Muscle of leg (tissue), 16 donors: ENCODE measurements at places on chromosomes 11 and 22. TPM values are rescaled to one million over a fixed set of nuclear protein-coding genes. Genes with fewer than 3 reads are reported as not detected.

The RAB38 gene
- 1.4 TPM for polyA plus RNA-seq

The LARGE2 gene
- polyA plus RNA-seq = 0.67 TPM

The FAM180B gene
- 2.8 TPM for polyA plus RNA-seq

The PCSK7 gene
- 23.9 TPM for polyA plus RNA-seq

The WT1 gene
- not detected for polyA plus RNA-seq

The MYEOV gene
- polyA plus RNA-seq = not detected

The SLC25A18 gene
- 0.84 TPM for polyA plus RNA-seq

The HEPACAM gene
- polyA plus RNA-seq = 0.49 TPM

The SLC5A12 gene
- polyA plus RNA-seq = 0.13 TPM

The BACE1 gene
- polyA plus RNA-seq = 36.8 TPM

The WNT11 gene
- 12.9 TPM for polyA plus RNA-seq

The TYMP gene
- polyA plus RNA-seq = 5.2 TPM

The PRDM11 gene
- 22.8 TPM for polyA plus RNA-seq

DNA sequence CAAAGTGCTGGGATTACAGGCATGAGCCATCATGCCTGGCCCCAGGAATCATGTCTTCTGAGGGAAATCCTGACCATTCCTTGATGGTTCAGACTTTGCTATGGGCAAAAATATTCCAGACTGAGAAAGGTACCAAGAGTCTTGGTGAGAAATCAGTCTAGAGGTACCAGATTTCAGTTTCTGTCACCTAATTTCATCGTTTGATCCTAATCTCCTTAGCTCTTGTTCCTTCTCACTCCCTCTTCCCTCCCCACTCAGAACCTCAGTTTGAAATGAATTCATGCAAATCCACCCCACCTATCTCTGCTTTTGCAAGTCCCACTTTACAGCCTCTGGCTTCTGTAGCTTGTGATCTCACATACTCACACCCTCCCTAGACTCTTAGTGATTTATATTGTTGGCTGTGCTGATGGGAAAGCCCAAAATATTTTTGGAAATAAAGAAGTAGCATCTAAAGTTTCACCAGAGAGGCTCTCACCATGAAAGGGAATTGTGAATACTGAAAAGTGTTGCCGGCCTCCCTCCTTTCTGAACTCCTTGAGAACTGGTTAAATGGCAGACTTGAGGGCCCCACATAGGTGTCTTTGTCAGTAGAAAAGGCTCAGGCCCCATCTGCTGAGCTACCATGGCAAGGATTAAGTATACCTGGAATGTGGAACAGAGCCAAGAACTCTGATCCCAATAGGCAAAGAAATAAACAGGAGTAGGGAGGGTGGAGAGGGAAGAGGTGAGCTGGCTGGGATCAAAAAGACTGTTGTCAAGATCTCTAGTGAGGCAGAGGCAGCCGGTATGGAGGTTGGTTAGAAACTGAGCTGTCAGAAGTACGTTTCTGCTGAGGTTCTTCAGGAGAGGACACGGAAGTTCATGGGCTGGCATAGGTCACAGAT lies 190.5 kb upstream of the MTMR2 start:
- peak; percentile 75 for DNase-seq

DNA sequence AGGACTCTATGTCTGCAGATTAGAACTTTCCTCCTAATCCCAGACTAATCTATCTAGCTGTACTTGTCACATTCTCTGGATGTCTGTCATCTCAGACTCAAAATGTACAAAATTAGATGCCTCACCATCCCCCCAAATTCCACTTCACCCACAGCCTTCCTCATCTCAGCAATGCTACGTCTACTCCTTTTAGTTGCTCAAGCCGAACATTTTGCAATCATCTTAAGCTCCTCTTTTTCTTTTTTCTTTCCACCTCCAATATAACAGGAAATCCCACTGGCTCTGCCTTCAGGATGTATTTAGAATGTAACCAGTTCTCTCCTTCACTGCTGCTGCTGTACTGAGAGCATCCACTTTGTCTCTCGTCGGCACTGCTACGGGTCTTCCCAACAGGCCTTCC lies 1091.8 kb downstream of the TBC1D22A start:
- no peak for DNase-seq

- DNase-seq = no peak
These were observed 2237.8 kb downstream of the LRRC4C start for GRCh38 chr11:39221550-39222138.

DNA sequence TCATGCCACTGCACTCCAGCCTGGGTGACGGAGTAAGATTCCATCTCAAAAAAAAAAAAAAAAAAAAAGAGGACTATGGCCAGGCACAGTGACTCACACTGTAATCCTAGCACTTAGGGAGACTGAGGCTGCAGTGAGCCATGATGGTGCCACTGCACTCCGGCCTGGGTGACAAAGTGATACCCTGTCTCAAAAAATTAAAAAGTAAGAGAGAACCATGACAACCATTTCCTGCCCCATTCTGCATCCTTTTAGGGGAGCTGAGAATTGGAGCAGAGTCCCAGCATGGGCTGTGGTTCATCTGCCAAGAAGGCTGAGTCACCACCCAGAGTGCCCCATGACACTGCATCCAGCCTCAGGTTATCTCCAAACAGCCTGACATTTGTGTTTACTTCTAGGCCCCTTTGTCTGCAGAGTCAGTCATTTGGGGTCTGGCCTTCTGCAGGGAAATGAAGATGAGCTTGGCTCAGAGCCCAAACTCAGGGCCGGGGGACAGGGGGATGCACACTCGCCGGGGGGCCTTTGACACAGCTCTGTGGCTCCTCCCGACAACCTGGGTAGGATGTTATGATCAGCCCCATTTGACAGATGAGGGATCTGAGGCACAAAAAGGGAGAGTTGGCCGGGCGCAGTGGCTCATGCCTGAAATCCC lies 4.7 kb downstream of the CSDC2 start:
- DNase-seq = no peak

GRCh38 chr11:83408946-83409345 lies 122.8 kb upstream of the CCDC90B start:
- no peak for DNase-seq

DNA sequence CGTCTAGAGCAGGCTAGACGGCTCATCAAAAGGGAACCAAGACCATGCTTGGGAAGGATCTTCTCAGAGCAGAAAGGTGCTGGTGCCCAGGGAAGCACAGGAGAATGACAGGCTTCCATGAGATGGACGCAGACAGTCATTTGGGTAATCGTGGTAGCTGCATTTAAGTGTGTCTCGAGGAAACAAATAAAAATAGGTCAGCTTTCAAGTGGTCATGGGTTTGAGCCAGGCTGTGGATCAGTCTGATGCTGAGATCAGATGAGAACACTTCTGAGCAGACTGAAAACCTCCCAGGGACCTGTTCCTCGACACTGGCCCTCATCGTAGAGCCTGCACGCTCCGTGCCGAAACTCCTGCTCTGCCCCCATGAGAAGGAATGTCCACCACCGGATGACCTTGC lies 4.7 kb downstream of the CARS1 start:
- DNase-seq = no peak

- peak; percentile 57 for DNase-seq
These were observed 243.1 kb upstream of the BLID start for GRCh38 chr11:122359081-122359571.

GRCh38 chr11:62688491-62688890 lies 839 bp downstream of the LRRN4CL start:
- no peak for DNase-seq

GRCh38 chr11:134585666-134586610 lies 173.9 kb upstream of the B3GAT1 start:
- no peak for DNase-seq

GRCh38 chr11:72373163-72373562 lies 61.2 kb downstream of the CLPB start:
- DNase-seq = no peak

GRCh38 chr11:18299721-18300120 lies 22.2 kb downstream of the HPS5 start:
- DNase-seq = no peak

- no peak for DNase-seq
These were observed 239.0 kb upstream of the PDGFD start for GRCh38 chr11:104402812-104403521.

GRCh38 chr22:38943201-38943600 lies 14.2 kb upstream of the APOBEC3A start:
- DNase-seq = no peak

DNA sequence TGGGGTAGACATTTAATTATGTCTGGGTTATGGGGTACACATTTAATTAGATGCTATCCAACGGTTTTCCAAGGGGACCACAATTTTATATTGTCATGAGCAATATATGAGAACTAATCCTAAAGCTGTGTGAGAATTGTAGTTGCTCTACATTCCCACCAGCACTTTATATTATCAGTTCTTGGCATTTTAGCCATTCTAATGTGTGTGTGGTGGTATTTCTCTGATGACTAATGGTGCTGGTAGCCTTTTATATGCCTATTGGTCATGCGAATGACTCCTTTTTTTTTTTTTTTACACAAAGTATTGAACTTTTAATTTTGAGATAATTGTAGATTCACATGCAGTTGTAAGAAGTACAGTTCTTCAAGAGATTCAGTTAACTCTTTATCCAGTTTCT lies 26.2 kb downstream of the TMEM135 start:
- no peak for DNase-seq

- no peak for DNase-seq
These were observed 5.4 kb downstream of the LRRC32 start for GRCh38 chr11:76665172-76665571.

DNA sequence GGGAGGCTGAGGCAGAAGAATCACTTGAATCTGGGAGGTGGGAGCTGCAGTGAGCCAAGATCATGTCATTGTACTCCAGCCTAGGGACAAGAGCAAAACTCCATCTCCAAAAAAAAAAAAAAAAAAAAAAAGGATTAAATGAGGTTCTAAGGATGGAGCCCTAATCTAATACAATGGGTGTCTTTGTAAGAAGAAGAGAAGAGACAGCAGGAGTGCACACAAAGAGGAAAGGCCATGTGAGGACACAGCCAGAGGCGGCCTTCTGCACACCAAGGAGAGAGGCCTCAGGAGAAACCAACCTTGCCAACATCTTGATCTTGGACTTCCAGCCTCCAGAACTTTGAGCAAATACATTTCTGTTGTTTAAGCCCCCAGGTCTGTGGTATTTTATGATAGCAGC lies 66.6 kb upstream of the CECR2 start:
- DNase-seq = no peak

GRCh38 chr22:42114721-42115120 lies 15.9 kb downstream of the CYP2D6 start:
- DNase-seq = no peak

DNA sequence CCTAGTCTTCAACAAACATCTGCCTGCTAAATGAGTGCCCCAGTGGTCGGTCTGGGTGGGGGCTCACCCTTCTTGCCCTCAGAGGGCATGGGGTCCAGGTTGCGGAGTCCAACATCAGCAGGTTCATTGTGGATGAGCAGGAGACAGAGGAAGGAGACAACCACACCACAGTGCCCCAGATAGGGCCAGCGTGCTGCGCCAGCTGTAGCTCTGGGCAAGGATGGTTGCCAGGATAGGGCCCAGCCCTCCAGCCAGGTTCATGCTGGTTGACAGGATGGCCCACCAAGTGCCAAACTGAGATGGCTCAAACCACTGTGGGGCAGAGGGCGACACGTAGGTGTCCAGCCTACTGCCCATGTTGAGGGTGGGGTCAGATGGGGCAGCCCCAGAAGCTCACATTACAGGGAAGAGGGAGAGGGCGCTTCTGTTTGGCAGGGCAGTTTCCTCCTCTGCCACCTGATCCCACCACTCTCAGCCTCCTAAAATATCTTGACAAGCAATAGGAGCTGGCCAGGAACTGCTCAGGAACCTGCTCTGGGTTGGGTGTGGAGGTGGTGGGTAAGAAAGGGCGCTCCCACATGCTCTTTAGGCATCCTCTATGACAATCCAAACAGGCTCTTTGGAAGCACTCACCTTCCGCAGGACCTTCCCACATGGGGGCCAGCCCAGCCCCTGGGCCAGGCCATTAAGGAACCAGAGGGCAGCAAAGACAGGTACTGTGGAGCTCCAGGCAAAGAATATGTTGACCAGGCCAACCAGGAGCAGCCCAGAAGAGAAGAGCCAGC lies 2.9 kb downstream of the SLC37A4 start:
- no peak for DNase-seq

DNA sequence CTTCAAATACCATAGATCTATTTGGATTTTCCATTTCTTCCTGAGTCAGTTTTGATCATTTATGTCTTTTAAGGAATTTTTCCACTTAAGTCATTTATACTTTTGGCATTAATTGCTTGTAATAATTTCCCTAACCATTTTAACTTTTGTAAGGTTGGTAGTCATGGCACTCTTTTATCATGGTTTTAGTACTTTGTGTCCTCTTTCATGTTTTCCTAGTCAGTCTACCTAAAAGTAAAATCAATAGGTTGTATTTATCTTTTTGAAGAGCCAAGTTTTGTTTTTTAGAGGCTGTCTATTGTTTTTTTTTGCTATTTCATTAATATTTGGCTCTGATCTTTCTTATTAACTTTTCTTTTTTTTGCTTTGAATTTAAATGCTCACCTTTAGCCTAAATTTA lies 45.5 kb upstream of the IGLL5 start:
- DNase-seq = no peak

DNA sequence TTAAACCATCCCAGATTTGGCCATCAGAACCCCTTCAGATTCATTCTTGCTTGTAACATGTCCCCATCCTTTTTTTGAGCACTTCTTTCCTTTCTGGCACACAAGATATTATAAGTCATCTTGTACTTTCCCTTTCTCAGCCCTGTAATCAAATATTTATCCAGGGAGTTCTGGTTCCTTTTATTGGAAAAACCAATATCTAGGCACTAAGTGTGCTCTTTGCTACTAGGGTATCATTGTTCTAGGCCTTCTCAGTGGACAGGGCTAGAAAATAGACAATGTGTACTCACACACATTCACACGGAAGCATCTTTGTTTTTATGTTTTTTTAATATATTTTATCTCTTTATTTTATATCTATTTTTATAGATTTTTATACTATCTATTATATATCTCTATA lies 47.3 kb downstream of the ARL14EP start:
- DNase-seq = no peak

- DNase-seq = no peak
These were observed 3.1 kb upstream of the CCDC188 start for GRCh38 chr22:20153945-20154344.

- DNase-seq = peak; percentile 54
These were observed 68.3 kb downstream of the BCR start for GRCh38 chr22:23248583-23248982.

- DNase-seq = no peak
These were observed 2.1 kb upstream of the MOB2 start for GRCh38 chr11:1488575-1489180.

- DNase-seq = peak; percentile 90
These were observed 482 bp downstream of the DDX17 start for GRCh38 chr22:38505541-38506117.

DNA sequence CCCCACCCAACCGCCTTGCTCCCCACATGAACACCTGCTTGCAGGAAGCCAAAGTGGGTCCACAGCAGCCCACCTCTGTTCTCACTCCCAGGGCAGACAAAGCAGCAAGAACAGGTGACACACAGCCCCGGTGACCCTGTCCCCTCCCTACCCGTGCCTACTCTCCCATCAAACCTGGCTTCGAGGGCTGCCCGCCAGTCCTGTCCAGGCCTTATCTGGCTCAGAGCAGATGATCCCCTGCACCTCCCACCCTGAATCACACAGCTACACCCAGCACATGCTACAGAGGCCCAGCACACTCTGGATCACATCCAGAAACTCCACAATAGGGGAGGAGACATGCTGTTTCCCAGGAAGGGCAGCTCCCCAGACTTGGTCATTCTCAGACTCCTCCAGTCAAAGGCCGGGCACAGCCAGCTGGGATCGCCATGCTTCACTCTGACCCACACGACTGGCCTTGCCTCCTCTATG lies 6.2 kb upstream of the RGL4 start:
- peak; percentile 65 for DNase-seq
